ENCODE measurements at places on chromosomes 6 and 20.
A peak's percentile ranks its signal among the peaks of the same experiment; 100 is the strongest.

DNA sequence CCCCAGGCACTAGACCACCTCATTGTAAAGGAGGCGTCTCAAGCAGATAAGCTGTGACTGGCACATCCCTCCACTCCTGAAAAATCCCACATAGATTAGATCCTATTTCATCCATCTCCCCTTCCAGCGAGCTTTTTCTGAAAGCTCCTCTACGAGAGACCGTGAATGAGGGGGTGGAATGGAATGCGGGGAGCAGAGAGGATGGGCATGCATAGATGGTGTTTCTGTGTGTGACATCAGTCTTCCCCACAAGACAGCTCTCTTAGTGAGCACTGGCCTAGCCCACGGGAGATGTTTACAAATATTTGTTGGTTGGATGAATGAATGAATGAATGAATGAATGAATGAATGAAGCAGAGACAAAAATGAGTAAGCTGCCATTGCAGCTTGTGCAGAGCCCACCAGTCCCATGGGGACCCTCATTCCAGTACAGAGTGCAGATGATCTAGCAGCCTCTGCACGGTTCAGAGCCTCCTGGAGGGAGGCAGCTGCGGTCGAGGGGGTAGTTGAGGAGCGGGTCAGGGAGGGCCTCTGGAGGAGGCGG is 98.4 kb downstream of the DLGAP4 start:
- no peak for DNase-seq

- DNase-seq = no peak
These were observed 79.9 kb upstream of the NAA20 start for GRCh38 chr20:19937218-19937617.

- DNase-seq = no peak
These were observed 8.0 kb downstream of the SLC22A3 start for GRCh38 chr6:160356074-160356744.

GRCh38 chr6:106512968-106513574 is 116.2 kb downstream of the RTN4IP1 start:
- DNase-seq = no peak

DNA sequence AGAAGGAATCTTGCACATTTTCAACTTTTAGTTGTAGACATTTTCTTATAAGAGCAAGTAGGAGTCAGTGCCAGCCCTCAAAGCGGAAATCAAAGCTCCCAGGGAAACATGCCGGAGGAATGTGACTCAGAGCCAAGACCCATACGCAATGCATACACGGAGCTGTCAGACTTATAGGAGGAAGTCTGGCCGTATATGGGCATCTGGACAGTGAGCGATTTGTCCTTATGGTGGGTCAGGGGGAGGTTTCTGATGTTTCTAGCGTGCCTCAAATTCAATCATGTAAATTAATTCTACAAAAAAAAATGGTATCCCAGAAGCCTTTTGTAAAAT is 3.6 kb upstream of the CCN2 start:
- DNase-seq = no peak

- DNase-seq = no peak
These were observed 67.3 kb downstream of the KCNB1 start for GRCh38 chr20:49415005-49415667.

DNA sequence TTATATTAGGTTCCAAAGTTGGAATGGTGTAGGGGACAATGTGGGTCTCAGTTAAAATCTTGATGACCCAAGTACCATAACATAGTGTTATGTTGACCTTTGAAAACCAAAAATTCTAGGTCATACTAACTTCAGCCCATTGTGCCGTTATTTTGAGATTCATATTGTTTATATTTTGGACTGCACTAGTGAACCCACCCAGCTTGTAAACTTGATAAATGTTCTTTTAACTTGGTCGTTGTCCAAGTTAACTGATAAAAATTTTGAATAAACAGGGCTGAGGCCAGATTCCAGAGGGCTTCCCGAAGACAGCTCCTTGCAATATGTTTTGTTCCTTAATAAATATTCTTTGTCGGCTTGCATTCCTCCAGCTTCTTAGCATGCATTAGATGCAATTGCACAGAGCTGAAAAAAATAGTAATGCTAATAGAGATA is 90.3 kb downstream of the BCAS1 start:
- no peak for DNase-seq

DNA sequence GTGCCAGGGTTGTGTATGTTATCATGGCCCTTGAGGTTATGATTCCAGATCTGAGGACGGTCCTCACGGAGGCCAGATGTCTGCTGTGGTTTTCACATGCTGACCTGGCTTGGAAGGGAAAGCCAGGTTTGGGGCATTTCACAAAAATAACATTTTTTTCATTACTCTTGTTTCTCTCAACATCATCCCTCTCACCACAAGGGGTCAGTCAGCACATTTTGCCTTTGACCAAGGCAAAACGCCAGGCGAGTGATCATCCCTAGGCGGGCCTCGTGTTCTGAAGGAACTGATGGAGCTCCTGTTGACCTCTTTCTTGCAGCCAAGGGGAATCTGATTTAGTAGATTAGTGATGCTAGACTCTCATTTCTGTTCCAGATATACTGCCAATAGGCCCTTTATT is 133.5 kb downstream of the TBC1D7 start:
- DNase-seq = peak; percentile 47

DNA sequence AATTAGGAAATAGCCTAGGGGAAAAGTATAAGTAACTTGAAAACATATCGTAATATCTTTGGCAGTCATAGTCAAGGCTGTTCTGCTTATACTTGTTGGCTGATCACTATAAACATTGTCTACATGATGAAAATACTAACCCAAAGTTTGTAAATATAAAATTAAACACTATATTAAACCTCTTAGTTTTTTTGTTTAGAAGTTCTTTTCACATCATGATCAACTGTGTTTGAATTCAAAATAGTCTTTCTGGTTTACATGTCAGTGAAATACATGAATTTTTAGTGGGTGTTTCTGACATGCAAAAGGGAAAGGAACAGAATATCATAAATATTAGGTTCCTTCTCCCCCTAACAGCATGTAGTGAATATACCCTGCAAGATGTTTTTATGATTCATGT is 43.5 kb downstream of the ADGRG6 start:
- no peak for DNase-seq

- peak; percentile 93 for DNase-seq
These were observed 224.9 kb upstream of the SMLR1 start for GRCh38 chr6:130602151-130602770.

DNA sequence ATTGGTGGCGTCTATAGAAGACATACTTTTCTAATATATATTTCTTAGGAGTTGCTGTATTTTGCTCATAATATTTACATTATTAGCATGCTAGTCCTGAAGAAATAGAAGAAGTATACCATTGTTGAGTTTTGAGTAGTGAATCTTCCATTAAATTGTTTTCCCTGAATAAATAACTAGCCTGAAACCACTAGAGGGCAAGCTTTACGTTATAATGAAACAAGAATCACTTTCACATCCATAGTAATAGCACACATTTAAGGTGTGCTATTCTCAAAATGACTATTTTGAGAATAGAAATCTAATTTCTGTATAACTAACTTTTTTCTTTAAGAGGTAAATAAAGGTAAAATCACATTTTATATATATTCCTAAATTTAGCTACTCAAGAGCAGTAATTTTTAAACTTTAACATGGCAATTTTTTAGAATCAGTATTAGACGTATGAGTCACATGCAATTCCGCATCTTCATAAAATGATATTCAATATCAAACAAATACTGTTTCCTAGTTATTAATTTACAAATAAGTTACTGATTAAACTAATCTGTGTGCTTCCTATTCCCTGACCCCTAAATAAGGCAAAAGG is 213.2 kb upstream of the MANEA start:
- no peak for DNase-seq

DNA sequence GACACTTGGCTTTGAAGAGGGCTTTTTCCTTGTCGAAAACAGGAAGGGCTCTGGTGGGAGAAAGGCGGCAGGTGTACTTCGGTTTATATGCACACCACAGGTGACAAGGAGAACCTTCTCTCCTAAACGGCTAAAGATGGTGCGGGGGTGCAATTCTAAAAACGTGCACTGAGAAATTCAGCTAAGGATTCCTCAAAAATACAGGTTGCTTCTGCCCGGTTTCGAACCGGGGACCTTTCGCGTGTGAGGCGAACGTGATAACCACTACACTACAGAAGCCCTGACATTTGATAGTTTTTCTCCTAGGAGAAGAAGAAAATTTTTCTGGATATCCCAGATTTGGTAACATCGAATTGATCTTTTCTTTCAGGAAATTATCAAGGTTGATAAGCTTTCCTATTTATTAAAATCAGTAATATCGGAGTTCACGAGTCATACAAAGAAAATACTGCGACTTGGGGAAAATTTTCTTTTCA is 32.0 kb downstream of the POM121L2 start:
- no peak for DNase-seq

DNA sequence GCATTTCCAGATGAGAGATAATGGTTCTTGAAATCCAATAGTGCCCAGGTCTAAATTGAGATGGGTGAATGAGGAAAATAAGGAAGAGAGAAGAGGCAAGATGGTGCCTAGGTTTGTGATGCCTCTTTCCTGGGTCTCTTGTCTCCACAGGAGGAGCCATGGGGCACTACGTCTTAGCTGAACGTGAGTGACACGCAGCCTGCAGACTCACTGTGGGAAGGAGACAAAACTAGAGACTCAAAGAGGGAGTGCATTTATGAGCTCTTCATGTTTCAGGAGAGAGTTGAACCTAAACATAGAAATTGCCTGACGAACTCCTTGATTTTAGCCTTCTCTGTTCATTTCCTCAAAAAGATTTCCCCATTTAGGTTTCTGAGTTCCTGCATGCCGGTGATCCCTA is 6.8 kb downstream of the HFE start:
- DNase-seq = no peak

GRCh38 chr6:2641044-2641725 is 109.5 kb downstream of the MYLK4 start:
- DNase-seq = no peak

- peak; percentile 97 for DNase-seq
These were observed at the start of gene HLA-DMA for GRCh38 chr6:32952817-32953739. Gene HLA-DMA, minus strand, starts transcription at chr6:32953097. Its CDS starts 61 bp downstream, at chr6:32953036.

DNA sequence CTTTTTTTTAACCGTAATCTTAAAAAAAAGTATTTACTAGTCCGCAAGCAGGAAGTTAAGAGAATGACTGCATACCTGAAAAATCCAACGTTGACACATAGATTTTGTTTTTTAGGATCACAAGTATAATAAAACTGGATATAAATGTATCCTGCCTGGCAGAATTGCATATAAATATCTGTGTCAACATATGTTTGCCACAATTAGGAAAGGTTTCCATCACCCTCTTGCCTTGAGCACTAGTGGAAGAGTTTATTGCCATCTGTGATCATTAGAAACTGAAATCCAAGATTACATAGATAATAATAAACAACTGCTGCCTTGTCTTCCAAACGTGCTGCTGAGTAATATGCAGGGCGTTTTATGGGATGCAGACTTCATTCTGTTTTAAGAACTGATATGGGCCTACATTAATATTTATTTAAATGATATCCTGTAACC is 27.9 kb downstream of the PLEKHG1 start:
- peak; percentile 67 for DNase-seq

GRCh38 chr20:21508230-21509078 is 5.4 kb downstream of the NKX2-2 start:
- DNase-seq = no peak

DNA sequence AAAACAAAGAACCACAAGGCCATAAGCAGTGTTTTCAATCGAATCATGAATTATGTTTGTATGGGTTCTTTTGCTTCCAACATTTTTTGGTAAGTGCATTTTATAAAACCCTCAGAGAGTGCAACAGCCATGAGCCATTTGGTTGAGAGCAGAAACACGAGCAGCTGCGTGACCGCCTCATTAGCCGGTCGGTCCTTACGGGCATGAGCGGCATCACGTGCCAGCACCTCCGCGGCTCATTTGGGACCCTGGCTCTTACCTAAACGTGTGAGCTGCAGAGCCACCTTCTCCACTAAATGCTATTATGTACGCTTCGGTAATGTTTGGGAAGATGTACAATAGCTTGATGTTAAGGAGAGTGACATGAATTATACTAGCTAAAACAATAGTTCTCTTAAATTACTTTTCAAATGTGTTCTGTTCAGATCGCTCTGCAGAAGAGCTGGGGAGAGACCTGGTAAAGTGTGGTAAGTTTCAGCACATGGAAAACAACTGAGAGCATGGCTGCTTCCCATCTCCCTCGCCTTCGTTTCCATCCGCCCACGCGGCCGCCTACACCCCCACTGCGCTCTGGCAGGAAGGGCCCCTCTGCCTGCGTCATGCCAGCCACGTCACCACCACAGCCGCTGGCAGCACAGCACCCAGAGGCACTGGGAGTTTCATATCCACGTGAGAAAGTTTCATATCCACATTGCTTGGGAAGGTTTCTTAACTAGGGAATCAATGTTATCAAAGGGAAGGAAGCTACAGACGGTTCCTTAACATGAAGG is 23.7 kb upstream of the PDE10A start:
- no peak for DNase-seq

DNA sequence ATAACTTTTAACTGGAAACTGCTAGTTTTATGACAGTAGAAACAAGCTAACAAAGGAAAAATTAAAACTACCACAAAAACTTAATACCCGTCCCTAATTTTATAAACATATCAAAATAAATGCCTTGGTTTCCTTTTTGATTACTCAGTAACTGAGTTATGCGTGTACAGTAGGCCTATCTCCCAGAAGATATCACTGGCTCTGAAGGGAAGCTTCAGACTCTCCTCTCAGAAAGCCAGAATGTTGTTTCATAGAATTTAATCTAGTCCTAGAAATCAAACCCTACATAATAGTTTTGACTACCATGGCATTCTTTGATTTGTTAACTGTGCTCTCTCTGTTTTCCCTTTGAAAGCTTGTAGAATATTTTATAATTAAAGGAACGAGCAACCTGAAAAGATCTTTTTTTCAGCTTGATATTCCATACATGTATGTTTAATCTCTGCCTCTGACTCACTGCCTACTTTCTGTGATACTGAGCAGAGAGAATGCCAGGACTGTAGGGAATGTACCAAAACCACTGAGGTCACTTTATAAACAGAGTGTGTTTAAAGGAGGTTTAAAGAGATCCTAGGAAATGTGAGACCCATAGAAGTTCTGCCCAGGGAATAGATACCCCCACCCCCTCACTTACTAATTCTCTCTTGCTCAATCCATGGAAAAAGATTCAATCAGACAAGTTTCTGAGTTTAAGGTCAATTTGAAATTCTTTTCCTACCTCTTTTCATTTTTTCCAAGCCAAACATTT is 311.5 kb downstream of the HDGFL1 start:
- DNase-seq = peak; percentile 64

GRCh38 chr6:161161121-161161520 is 112.7 kb downstream of the AGPAT4 start:
- no peak for DNase-seq

DNA sequence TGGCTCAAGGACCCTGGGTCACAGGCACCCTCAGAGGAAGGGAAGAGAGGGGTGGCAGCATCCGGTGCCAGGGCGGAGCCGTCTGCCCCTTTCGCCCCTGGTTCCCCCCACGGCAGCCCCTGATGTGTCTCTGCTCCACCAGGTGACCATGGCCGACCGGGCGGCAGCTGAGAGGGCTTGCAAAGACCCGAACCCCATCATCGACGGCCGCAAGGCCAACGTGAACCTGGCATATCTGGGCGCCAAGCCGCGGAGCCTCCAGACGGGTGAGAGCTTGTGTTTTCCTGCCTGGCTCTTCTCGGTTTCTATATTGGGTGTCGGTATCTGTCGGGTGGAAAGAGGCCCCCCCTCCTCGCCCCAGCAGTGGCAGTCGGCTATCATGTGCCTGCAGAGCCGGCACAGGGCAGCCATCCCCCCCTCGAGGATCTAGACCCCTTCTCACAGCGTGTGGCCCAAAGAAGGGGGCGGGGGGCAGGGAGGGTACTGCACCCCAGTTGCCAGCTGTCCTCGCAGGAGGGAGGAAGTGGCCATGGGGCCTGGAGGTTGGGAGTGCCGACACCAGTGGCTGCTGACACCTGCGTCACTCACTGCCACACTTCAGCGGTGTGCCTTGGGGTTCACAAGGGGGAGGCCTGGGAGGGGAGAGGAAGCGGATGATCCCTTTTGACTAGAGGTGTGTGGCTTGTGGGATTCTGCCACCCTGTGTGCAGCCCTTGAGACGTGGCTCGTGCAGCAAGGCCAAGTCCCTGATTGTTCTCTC is 1.5 kb downstream of the RBM38 start:
- DNase-seq = no peak

All from GM04504 (cell line).